Activated naive CD4-positive, alpha-beta T cell treated with anti-CD3 and anti-CD28 coated beads, Interleukin-2, amount 50 U/mL, for 72 hours (primary cell): ENCODE measurements at places on chromosomes 4 and X. TPM values are rescaled to one million over a fixed set of nuclear protein-coding genes. Genes with fewer than 3 reads are reported as not detected.

Gene CYSLTR1
- 7.8 TPM for total RNA-seq

Gene ARHGAP24
- total RNA-seq = not detected

DNA sequence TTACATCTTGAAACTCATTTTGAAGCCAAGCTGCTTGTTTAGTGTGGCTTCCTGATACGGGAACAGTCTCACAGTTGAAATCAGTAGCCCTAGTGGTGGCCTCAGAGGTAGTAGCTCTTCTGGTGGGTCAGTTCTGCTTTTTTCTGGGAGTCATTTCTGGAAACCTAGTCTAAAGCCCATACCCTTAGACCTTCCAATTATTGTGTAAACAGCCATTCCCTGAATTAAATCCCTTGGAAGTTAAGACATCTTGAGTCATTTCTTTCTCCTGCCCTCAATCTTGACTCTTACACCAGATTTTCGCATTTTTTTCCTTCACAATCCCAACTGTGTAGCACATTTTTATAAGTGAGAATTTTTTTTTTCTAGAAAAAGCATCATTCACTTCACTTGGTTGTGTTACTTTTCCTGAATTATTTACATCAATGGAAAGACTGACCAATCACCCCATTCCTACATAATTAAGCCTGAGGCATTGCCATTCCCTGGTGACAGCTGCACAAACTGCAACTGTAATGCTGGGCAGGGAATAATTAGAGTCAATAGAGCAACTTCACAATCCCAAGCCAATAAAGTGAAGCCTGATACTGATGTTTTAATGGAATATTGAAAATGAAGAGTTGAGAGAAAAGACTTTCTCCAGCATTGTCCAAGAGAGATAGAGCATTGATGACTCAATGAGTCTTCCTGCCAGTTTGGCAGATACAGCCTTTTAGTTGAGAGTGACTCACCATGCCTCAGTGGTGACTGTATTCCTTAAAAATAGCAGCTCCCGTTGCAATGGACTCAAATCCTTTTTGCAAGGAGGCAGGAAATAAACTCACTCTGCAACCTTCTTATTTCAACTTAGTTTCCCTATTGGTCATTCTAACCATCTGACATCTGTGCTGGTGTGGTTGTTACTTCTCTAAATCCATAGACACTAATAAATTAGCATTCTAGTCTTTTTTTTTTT, 13.0 kb upstream of the SEPSECS start:
- no peak for DNase-seq

DNA sequence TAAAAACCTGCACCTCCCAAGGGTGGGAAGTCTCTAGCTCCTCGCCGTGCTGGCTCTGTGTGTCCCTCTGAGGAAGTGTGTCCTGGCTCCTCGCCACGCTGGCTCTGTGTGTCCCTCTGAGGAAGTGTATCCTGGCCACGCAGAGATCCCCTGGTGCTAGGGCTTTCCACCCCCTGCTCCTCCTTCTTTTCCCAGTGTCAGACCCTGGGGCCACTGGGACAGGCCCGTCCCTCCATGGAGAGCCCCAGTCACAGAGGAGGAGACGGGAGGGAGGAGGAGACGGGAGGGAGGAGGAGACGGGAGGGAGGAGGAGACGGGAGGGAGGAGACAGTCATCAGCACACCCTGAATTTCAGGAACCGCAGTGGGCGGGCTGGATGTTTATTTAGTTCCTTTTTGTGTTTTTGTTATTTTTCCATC, 53.8 kb upstream of the HGFAC start:
- DNase-seq = no peak

Gene TIMM17B
- 61.4 TPM for total RNA-seq

DNA sequence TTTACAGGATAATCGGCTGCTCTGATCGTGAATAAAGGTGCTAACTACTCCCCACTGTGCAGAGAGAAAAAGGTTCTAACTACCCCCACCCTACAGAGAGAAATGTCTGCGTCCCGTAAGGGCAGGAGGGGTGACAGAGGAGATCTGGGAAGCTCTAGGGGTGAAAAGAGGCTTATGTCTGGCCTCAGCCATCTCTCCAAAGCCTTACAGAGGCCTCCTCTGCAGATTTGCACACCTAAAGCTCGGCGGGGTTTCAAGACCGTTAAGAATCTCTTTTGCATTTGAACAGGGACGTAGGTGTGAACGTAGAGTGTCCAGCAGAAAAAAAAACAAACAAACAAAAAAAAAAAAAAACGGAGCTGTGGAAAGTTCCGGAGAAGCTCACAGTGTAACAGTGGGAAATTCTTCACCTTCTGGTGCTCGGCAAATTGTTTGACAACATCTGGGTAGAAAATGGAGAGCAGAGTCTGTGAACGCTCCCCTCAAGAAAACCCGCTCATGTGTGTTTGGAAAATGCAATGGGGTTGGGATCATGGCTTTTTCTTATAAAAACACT, 161.0 kb downstream of the SHOX start:
- DNase-seq = no peak

Gene FAM9C
- total RNA-seq = 0.41 TPM
